T-helper 2 cell (primary cell): ENCODE measurements at places on chromosomes 3 and 15.

DNA sequence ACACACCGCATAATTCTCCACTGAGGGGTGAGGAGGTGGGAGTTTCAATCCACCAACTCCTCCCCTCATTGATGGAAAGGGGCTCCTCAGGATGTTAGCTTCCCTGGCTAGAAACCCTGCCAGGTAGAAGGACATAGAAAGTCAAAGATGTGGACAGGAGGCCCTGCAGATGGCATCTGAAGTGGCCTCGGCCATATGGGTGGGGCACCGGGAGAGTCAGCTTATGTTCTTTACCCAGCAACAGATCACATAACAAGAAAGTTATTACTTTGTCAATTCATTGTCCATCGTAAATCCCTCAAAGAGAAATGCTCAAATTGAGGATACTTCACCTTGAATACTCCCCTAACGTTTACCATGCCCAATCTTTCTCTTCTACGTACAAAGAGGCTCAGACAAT lies 97.3 kb upstream of the ARHGEF3 start:
- DNase-seq: no peak

GRCh38 chr3:46442576-46443530 lies 21.9 kb downstream of the LTF start:
- DNase-seq: no peak

DNA sequence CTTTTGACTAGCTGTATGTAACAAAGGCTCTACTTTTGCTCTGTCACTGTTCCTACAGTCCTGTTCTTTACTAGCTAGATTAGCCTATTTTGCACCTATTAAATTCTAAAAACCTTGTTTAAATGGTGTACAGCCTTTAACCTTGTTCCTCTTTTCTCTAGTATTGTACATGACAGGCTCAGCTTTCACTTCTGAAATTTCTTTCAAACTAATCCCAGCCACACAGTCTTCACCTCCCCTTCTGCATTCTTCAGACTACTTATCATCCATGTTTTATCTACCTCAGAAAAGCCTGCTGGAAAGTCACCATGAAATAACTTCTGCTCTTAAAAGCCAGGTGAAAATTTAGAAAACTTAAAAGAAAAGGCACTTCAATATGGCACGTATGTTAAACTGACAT lies 122.4 kb downstream of the NECTIN3 start:
- no peak for DNase-seq

DNA sequence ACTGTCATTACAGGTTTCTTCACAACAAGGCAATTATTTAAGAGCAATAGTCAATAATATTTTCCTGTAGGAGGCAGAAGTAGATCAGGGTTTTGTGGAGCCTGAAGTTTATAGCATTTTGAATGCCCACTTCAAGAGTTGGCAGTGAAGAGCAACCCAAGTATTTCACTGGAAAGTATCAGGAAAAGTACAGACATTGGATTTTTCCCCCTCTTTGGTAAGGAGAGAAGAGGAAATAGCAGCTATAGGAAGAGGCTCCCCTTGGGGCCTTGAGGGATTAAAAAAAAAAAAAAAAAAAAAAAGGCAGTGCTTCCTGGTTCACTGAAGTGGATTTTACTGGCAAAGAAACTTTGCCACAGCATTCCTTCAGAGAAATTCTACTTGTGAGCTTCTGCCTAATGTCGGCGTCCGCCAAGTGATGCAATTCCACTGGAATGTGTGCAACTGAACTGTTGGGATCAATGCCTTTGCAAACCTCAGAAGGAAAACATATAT lies 5.7 kb upstream of the CNTN6 start:
- DNase-seq: no peak

DNA sequence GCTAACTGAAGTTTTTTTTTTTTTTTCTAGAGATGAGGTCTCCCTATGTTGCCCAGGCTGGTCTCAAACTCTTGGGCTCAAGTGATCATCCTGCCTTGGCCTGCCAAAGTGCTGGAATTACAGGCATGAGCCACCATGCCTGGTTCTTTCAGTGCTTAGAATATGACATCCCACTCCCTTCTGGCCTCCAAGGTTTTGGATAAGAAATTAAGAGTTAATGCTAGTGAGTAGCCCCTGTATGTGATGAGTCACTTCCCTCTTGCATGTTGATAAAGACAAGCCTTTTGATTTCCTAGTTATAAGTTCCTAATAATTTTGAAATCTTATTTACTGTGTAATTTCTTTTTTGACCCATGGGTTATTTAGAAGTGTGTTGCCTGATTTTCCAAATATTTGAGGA lies 35.7 kb upstream of the DNAJC19 start:
- no peak for DNase-seq
